ENCODE measurements at places on chromosomes 11 and 22.
A peak's percentile ranks its signal among the peaks of the same experiment; 100 is the strongest.

DNA sequence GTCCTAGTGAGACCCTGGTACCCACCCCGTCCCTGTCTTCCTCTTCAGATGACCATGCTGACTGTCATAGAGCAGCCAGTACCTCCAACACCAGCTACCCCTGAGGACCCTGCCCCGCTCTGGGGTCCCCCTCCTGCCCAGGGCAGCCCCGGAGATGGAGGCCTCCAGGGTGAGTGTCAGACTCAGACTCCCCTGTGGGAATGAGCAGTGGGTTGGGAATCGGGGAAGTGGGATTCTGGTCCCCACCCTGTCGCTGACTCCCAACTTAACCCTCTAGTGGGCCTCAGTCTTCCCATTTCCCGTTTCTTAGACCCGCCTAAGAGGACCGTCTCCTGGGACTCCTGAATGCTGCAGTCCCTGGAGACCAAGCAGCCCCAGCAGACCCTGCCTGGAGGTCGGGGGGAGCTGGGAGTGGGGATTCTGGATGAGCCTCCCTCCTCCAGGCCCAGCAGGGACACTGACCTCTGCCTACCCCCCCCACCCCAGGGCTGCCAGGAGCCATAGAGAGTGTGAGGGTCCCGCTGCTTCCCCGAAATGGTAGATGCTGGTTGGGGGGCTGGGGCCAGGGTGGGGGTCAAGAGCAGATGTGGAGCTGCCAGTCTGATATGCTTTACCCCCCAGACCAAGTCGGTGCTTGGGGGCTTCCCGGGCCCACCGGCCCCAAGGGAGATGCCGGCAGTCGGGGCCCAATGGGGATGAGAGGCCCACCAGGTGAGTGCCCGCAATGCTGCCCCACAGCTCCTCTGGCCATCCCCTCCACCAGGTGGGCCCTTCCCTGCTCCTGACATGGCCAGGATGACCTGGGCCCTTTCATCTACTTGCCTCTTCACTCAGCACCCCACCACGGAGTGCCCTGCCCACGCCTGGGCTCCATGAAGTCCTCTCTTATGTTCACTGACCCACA lies 25.5 kb downstream of the EMID1 start:
- DNase-seq, result no peak

DNA sequence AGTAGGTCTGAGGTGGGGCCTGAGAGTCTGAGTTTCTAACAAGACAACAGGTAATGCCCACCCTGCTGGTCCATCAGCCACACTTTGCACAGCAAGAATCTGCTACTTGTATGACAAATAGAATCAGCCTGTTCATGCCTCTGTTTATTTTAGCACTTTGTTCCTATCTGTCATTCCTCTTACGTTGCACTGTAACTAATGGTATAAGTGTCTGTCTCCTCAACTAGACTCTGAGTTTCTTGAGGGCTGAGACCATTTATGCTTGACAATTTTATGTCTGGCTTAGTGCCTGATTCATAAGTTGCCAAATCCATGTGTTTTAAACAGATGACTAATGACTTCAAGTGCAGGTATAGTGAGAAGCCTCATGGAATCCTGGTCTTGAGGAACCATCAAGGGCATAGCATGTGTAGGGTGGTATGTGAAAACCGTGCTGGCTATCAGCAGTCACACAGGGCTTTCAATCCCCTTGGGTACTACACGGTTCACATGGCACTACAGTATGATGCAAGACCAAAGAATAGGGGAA lies 209.7 kb downstream of the C11orf91 start:
- no peak for DNase-seq

DNA sequence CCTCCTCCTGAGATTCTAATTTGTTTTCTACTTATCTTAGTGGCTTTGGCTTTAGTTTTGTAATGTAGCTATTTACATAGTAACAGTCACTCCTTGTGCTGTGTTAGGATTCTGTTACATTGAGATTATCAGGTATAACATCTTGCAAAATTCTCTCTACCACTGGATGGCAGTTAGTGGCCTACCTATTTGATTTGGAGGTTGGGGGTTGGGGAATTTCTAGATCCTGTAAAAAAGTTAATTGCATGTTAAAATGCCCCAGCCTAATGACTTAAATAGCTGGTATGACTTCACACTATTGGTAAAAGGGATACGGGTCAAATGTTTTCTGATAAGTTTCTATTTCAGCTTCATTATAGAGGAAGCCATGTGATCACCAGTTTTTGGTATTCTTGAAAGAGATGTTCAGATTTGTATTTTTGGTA lies 2.8 kb downstream of the GRK3 start:
- no peak for DNase-seq

GRCh38 chr22:49197986-49198704 lies 629.5 kb downstream of the BRD1 start:
- no peak for DNase-seq

DNA sequence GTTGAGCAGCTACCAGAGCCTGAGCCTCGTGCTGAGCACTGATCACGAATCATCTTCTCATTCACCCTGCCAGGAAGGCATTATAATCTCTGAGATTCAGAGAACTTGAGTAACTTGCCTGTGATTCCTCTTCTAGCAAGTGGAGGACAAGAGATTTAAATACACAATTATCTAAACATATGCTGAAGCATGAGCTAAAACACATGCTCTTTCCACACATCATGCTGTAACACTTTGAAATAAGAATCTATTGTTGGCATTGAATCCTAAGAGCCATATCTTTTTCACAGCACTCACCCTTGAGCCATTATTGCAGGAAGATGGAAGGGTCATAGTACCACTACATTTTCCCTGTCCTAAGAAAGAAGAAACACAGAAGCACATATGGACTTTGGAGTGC lies 722.5 kb upstream of the API5 start:
- no peak for DNase-seq

- no peak for DNase-seq
Measured at GRCh38 chr11:45852712-45853101, 5.4 kb downstream of the CRY2 start.

GRCh38 chr11:129460714-129461113 lies 85.1 kb downstream of the BARX2 start:
- no peak for DNase-seq

DNA sequence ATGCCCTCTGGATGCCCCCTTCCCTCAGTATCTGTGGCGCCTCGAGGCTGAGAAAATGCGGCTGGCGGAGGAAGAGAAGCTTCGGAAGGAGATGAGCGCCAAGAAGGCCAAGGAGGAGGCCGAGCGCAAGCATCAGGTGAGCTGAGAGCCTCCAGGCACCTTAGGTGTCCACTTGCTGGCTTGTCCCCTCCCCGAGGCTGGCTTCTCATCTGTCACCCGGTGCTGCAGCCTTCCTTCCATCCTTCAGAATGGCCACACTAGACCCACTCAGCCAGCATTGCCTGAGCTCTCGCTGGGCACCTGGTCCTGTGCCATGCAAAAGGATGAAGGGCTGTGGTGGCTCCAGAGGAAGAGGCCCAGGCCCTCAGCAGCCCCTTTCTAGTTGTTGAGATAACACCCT lies 52.3 kb downstream of the MYO7A start:
- DNase-seq, result no peak

DNA sequence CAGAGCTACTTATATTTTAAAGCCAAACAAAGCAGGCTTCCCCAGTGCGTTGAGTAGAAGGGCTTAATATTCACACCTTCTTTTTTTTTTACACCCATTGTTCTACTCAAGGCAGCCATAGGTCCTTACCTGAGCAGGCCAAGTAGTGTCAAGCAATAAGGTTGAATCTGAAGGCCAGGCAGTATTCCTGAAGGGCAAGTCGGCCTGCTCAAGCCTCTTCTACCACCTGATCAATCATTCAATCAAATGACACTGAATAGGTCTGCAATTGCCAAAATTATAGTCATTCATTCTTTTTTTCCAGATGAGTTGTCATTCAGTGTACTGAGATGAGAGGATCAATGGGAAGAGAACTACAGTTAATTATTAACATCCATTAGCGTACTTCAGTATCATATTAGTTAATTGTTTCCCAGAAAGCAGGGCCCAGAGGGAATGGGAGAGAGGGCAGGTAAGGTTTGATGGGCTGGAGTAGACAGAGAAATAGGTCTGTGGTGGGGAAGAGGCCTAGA lies 11.9 kb upstream of the PPP2R1B start:
- no peak for DNase-seq

DNA sequence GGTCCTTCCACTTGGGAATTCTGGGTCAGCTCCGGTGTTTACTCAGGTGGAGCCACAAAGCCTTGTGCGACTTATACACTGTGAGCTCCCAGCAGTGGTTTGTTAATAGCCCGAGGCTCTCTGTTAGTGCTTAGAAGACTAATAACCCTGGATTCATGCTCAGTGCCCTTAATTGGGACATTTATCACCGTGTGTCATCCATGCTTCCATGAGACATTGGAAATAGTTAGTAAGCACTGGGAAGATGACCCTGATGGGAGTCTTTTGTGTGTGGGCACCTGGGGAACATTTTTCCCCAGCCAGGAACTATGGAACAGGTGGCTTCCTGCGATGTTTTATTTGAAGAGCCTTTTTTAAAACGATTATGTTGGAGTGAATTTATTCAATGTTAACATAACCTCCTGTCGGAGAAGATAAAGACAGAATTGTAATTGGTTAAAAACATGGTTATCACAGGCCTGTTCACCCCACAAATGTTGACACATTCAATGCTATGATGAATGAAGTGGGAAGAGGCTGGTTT lies 188.9 kb downstream of the MYO18B start:
- no peak for DNase-seq

GRCh38 chr11:91239359-91239758 lies 985.3 kb upstream of the FAT3 start:
- no peak for DNase-seq

DNA sequence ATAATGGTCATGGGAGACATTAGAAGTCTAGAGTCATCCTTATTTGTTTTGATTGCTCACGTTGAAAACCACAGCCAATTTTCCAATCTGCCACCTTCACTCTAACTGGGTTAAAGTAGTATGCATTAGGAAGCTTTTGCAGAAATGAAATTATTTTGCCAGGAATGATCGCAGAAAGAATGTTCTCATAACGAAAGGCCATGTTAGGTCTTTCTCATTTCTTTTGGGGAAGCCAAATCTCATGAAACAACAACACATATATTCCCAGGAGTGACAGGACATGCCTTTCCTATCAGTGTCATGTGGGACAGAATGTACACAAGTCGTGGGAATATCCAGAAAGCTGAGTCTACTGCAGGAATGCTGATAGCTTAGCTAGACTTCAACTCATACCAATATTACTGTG lies 386.3 kb downstream of the AASDHPPT start:
- no peak for DNase-seq

GRCh38 chr11:9263840-9264315 lies 1.3 kb downstream of the DENND5A start:
- DNase-seq, result no peak

- peak; percentile 43 for DNase-seq
Measured at GRCh38 chr11:62786318-62787004, 741 bp upstream of the TMEM179B start.

GRCh38 chr22:25658633-25659032 lies 83.4 kb upstream of the MYO18B start:
- no peak for DNase-seq

DNA sequence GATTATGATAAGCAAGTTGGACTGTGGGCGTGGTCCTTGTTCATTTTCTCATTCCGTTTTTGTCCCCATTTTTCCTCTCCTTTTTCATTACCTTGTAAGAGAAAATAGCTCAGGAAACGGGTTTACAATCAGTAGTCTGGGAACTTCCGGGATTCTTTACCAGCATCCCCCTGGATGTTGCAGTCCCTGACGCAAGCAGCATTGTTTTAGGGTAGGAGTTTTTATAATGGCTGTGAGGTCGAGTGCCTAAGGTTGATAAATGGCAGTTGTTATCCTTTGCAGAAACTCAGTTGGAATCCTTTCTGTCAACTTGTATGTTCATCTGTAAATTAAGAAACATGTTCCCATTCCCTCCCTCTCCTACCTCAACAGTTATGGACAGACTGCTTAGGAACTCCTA lies 68.3 kb downstream of the ARHGEF12 start:
- no peak for DNase-seq

GRCh38 chr11:1776331-1776851 lies 12.7 kb upstream of the CTSD start:
- DNase-seq, result no peak
